ENCODE measurements at places on chromosomes 5 and 9.

DNA sequence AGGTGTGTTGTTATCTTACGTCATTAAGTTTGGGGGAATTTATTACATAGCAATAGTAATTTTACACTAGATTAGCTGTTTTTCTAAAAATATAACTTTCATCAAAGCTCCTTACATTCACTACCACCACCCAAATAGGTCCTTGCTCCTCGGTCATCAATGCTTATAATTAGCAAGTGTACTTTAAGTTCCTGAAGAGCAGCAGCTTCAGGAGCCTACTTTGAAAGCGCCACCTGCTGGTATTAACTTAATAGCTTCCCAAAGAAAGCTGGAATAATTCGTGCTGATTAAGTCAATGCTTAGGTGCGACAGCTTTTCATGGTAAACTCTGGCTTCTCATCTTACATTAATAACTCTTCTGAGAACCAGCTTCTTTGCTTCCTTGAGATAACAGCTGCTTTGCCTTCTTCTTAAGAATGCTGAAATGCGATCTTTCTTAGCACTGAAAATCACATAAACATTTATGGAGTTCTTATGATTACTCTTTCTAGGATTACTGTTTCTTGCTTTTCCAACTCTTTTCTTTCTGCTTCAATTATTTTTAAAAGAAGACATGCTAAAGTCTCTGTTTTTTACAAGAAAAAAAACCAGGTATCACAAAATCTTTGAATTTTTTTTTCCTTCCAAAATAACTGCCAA, 10.0 kb upstream of the C5 start:
- no peak for DNase-seq

- DNase-seq = no peak
Observed at GRCh38 chr9:32672469-32672868, 37.0 kb upstream of the TAF1L start.

GRCh38 chr5:158287643-158288271, 428.8 kb upstream of the CLINT1 start:
- DNase-seq = no peak

DNA sequence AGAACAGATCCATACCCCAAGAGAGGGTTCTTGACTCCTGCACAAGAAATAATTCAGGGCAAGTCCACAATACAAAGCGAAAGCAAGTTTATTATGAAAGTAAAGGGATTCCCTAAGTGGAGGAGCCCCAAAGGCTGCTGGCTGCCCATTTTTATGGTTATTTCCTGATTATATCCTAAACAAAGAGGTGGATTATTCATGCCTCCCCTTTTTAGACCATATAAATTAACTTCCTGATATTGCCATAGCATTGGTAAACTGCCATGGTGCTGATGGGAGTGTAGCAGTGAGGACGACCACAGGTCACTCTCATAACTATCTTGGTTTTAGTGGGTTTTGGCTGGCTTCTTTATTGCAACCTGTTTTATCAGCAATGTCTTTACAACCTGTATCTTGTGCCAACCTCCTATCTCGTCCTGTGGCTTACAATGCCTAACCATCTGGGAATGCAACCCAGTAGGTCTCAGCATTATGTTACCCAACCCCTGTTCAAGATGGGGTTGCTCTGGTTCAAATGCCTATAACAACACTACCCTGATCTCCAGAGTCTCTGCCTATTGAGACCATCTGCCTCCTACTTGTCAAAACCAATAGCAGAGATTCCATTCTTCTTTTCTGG, 154.4 kb upstream of the GRAMD2B start:
- DNase-seq = no peak

DNA sequence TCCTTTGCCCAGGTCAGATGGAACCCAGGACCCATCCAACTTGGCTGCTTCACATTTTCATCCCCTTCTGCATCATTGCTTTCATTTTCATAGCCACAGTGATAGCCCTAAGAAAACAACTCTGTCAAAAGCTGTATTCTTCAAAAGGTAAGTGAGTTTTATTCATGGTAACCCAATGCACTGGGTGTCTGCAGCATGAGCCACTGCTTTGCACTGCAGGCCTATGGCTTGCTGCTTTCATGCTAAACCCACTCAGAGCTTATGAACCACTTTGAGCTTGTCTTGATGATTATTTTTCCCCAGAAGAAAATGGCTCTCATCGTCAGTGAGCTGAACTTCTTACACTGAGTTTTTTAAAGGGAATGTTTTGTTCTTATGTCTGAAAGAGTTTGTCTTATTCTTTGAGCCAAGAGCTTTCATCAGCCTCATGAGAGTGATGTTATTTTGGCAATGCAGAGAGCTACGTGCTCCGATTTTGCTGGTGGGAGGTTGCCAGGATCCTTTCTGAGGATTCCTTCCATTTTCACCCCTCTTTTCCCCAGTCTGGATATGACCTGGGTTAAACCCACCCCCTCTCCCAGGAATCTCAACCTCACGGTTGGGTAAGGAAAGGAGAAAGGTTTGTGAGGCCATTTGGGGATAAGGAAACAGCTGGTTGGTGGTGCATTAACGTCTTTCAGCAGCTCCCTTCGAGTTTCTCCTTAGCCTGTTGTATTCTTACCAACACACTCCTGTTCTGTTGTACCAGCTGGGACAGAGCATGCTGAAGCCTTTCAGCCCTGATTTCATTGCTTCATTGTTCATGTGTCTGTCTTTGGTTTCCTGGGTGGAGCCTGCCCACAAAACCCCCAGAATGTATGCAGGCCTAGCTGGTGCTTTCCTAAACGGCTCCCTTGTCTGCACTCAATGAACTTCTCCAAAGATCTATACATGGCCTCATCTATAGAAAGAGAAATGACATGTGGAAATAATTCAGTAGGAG, 47.6 kb downstream of the PDCD1LG2 start:
- no peak for DNase-seq

GRCh38 chr5:172603251-172603806, 37.7 kb upstream of the NEURL1B start:
- no peak for DNase-seq

DNA sequence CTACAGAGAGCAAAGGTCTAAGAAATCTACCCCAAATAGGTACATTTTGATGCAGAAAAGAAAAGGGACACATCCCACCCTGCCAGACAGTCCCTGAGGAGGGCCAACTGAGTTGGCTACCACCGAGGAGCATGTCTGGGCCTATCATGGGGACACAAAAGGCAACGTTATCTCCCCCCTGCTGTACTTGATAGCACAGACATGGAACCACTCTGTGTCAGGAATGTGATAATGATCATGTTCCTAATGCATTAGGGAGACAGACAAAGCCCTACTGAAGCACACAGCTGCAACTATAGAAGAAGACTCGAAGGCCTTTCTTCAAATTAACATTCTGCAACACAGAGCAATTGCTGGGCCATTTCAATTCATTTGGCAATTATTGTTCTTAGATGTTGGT, 84.5 kb downstream of the ENC1 start:
- no peak for DNase-seq

- no peak for DNase-seq
Observed at GRCh38 chr5:36874465-36874864, 2.1 kb upstream of the NIPBL start.

- no peak for DNase-seq
Observed at GRCh38 chr9:68769852-68770251, 64.8 kb downstream of the PIP5K1B start.

DNA sequence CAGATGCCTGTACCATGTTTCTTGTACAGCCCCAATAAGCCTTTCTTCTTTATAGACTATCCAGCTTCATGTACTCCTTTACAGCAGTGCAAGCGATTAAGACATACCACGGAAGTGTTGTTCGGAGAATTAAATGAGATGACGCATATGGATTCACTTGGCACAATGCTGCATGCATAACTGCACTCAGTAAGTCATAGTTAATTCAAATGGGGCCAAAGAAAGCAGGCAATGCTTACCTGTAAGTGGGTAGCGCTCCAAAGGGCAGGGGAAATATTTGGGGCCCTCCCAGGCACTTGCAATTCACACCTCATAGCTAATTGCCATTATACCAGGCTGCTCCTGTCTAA, 7.7 kb upstream of the ADRA1B start:
- DNase-seq = no peak

DNA sequence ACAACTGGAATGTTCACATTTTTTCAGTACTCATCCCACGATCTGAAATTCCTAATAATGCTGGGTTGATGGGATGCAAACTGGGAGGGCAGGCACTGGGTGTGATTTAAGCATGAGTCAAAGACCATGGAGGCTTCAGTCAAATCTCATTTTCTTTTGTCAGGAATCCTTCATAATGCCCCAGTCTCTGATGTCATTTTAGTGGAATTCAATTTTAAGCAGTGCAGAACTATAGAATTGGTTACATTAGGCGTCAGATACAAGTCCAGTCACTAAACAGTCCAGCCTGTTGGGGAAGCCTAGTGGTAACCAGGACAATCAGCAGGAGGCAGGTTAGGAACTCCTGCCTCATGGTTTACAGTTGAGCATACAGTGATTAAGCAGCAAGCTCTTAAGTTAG, 41.0 kb upstream of the TMEM215 start:
- DNase-seq = no peak

DNA sequence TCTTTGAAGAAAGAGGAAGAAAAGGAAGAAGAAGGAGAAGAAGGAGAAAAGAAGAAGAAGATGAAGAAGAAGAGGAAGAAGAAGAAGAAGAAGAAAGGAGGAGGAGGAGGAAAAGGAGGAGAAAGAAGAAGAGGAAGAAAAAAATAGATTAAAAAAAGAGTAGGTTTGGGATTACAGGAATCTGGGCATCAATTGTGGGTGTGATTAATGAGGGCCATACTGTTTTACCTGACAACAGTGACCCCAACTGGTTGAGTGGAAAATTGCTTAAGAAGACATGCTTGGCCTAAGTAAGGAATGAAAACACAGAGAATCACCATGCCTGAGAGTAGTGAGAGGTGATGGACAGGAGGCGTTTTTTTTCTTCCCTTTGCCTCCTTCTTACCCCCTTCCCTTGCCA, 114.6 kb downstream of the FAM170A start:
- no peak for DNase-seq

GRCh38 chr5:21398511-21398910, 1410.5 kb upstream of the CDH18 start:
- DNase-seq = no peak

GRCh38 chr9:127570533-127571111, 41.5 kb upstream of the STXBP1 start:
- DNase-seq = no peak

DNA sequence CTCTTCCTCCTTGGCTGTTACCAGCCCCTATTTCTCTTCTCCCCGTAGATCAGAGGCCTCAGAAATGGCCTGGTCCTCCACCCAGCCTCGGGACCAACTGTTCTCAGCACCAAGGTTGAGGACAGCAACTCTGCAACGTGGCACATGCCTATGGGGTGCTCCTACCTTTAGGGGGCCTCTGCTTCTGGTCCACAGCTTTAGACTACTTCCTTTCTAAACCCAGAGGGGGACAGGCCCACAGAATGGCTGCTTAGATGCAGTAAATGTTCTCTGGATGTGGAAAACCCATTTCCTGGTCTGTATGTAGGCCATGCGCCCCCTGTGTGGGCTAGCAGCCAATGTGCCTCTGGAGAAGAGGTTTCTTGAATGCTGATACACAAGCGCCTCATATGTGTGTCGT, 68.4 kb downstream of the NRG2 start:
- no peak for DNase-seq

DNA sequence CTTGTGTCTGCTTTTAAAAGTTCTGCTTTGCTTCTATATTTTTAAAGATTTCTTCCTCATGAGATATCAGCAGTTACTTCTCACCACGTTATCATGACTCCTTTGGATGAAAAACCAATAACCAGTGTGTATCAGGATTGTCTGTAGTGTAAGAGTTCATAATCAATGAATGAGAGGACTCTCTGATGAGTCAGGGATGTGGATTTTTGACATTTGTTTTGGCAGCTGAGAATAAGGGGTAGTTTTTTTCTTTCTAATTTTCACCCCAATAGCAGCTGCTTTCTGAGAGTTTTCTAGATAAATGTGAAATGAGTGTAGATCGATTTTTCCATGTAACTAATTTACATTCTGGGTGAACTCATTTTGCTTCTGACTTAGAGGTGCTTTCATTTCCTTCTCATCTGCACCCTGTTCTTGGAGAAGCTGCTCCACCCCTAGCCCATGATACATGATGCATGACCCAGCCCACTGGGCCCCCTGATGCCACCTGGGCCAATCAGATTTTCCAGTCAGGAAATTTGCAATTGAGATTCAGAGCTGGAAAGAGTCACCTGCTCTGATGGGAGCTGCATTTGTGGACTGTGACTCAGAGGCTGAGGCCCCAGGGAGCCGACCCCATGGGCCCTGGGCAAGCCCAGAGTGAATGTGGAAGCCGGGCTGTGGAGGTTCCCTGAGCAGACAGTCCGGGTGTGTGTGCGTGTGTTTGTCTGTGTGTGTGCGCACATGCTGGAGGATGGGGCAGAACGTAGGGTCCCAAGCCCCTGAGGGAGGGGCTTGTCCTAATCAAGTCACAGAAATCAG, 159.3 kb downstream of the RGS3 start:
- peak; percentile 74 for DNase-seq

- DNase-seq = no peak
Observed at GRCh38 chr5:135324897-135325650, 74.0 kb downstream of the MACROH2A1 start.

GRCh38 chr5:170752257-170753215, 31.0 kb upstream of the GABRP start:
- no peak for DNase-seq

DNA sequence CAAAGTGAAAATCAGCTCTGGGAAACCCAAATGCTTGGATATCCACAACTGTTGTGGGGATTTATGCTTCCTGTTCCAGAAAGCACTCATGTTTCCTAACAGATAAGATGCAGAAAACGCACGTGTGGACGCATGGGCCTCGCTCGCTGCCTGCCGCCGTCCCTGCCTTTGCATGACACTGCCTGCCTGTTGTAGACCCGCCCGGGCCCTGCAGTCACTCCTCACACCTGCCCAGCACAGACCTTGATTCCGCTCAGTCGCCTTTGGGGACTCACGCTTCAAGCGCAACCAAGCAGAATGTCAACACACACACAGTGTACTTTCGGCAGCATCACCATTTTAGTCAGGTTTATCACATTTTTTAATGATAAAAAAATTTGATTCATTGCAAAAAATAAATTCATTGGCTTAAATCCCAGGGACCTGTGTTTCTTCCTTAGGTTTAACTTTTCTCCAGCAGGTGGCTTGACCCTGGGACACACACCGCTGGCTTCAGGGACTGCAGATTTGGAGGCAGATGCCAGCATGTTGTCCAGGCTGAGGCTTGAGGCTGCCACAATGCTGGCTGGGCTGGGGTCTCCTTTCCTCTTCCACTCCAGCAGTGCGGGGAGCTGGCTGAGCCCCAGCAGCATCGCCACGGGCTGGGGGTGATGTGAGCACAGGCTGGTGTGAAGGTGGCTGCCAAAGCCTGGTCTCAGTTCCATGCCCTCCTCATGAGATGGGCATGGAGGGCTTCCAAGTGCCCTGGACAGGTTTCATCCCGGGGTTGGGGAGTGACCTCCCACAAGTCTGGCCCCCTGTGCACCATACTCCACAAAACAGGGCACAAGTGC, 416.9 kb upstream of the IRX4 start:
- no peak for DNase-seq
